LHCN-M2 (cell line): ENCODE measurements at places on chromosomes 7 and 10.

- peak; percentile 51 for DNase-seq
Observed at GRCh38 chr7:105691082-105691679, 109.9 kb upstream of the EFCAB10 start.

DNA sequence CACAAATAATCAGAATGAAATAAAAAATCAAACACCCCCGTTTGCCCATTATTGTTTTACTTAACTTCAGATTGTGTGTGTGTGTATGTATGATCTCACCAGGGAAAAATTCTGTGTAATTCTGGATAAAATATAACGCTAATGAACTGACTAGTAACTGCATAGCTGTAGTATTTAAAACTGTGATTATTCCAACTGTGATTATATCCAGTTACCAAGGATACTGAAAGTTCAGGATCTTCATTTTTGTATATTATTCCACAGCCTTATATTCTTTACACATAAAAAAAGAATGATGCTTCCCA, 2.9 kb downstream of the TWIST1 start:
- DNase-seq = no peak

DNA sequence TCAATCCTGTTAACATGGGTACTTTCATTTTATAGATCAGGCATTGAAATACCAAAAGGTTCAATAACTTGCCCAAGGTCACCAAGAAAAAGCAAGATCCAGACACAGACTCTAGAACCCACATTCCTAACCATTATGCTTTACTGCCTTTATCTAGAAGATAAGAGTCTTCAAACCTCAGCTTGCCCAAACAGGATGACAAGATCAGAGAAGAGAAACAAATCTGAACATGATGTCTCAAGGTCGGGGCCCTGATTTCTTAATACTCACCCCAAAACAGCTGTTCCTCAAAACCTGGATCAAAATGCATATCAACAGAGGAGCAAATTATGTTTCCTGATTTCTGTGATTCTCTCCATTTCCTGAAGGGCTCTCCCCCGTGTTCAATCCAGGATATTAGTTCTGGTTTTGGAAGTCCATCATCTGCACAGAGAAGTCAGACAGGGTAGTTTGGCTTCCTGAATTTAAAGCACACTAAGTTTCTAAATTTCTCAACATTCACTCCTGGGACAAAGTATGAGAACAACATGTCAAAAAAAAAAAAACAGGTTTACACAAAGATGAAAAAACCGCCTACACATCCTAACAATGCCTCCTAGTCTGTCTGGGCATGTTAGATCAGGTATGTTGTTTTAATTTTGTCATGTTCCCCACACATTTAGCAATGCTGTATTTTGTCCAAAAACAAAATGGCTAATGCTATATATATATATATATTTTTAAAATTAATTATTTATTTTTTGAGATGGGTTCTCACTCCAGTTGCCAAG, 16.2 kb downstream of the ZNF786 start:
- peak; percentile 18 for DNase-seq

DNA sequence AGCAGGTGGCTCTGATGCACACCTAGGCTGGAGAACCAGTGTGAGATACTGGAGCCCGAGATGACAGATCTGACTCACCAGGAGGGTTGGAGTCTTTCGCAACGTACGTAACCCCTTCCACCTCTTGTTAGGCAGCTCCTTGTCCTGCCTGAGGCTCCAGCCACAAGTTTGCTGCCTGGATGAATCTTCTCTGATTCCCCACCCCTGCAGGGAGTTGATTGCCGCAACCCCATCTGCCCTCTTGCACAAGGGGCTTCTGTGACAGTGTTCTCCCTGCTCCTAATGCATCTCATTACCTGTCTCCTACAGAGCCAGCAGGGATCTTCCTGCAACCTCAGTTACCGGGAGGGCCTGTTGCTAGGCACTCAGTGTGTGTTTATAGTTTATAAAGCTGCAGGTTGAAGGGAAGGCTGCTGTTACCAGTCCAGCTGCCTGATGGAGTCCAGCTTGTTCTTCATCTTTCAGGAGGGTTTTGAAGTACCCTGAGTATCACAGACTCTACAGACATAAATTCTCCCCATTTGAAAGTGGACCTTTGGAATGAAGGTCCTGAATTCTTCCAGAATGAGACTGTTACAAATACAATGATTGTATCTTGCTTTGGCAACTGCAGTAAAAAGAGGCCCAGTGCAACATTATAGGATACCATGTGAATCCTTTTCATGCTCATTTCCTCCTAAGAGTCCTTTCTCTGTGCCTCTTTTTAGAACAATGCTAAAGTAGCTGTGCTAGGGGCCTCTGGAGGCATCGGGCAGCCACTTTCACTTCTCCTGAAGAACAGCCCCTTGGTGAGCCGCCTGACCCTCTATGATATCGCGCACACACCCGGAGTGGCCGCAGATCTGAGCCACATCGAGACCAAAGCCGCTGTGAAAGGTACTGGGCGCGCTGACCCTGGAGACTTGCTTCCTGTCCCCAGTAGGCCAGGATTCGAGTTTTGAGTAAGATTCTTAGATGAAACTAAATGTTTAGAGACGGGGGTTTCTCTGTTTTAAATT, 6.5 kb downstream of the MDH2 start:
- peak; percentile 51 for DNase-seq

DNA sequence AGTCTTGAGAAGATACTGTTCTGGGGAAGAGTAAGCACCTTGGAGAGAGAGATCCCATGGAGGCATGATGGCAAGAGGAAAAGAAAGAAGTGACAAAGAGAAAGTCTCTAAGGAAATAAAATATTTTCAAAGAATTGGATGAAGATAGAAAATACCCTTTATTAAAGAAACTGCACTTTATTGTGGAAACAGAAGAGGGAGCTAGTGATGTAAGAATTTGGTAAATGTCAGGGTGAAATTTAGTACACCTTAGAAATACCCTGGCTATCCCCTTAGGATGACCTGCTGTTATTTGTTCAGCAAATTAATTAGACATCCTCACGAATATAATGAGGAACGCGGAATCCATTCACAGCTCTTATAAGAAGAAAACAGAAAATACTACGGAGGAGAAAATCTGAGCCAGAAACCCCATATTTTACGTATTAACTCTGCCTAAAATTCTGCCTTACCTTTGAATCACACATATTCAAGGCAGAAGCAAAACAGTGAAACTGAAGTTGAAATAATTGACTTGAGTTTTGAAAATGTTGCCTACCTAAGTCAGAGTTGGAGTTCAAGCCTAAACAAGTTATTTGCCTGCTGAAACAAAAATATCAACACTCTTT, 90.7 kb downstream of the TFPI2 start:
- peak; percentile 43 for DNase-seq

DNA sequence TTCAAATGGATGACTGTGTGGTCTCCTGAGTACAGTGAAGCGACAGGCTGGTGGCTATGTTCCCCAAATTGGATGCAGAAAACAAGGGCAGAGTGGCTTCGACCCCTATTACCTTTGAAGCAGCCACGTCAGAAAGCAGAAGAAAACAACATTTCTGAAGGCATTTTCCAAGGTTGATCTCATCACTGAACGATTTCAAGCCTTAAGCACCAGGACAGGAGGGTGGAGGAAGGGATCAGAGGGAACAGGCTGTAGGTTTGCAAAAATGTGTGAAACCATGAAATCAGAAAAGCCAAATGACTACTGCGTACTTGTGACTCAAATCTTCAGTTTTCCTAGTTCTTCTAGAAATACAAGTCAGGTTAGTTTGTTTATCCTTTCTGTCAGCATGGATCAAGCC, 181.0 kb upstream of the TMEM106B start:
- peak; percentile 6 for DNase-seq

DNA sequence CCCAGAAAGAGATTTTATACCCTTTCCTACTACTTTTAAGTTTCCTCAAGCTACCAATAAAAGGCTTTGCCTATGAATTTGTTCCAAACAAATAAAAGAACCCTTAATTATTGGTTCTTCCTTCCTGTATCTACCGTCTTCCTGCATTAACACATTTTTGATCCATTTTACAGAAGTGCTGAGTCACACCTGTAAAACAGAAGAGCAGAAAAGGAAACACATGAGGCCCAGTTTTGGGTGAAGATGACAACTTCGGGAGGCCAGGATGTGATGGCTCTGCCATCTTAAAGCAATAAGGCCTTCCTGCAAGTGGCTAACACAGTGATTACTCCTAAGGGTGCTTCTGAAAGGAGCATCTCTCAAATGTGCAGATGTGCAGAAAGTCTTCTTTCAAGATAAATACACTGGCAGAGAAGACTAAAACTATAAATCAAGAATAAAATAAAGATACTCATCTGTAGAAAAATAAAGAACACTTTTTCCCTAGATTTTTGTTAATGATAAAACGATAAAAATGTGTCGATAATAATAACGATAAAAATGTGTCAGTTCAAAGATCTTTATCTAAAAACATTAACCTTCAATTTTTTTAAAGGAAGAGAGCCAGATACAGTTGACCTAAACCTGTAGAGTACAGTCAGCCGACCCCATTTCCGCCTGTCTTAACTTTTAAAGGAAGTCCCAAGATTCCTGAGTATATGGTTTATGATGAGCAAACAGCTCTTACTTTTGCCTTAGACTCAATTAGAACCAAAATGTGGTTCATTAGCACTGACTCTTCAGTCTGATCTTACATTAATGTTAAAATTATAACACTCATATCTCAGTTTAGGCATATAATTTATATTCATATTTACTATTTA, 108.6 kb downstream of the UBE2H start:
- no peak for DNase-seq

DNA sequence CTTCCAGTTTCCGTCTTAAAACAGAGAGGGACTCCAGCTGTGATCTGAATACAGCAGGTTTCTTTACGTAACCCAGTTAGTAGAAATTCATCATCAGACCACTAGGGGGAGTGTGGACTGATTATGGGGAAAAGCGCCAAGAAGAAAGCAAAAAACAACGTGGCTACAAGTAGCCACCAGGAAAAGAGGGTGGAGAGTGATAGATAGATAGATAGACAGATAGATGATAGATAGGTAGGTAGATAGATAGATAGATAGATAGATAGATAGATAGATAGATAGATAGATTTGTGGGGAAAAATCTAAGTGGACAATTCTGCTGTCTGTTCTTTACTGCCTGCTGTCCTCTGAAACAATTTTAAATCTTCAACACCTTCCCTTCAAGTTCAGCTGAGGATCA, 12.7 kb upstream of the AKR1B10 start:
- DNase-seq = peak; percentile 87

- DNase-seq = no peak
Observed at GRCh38 chr7:1395211-1396070, 63.8 kb downstream of the MICALL2 start.

GRCh38 chr10:4066581-4067390, 281.8 kb upstream of the KLF6 start:
- no peak for DNase-seq

DNA sequence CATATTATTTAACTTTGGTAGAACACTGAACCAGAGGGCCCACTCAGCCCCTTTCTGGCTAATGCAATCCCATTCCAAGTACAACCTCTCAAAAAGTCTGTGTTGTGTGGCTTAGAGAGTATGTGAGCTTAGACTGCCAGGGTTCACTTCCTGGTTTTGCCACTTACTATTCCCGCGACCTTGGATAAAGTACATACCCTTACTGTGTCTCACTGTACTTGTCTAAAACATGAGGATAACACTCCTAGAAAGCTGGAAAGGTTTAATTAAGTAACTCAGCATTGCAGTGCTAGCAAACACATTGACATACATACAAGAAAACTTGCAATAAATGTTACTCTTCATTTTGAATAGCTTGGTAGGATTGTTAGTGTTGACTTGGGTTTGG, 215.8 kb downstream of the CHCHD3 start:
- DNase-seq = no peak

DNA sequence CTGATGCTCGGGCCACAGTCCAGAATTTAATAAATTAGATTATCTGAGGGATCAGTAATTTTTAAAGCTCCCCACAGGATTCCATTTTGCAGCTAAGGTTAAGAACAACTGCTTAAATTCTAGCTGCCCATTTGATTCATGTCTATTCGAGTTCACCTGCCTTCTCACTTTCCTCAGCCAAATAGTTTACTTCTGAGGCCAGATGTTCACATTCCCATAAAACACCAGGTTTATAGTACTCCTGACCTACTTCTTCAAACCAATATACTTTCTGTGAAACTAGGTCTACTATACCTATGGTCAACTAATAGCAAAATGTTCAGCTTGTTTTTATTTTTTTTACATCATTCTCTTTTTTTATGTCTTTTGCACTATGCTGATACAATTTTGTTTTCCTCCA, 86.3 kb downstream of the GPR158 start:
- no peak for DNase-seq

DNA sequence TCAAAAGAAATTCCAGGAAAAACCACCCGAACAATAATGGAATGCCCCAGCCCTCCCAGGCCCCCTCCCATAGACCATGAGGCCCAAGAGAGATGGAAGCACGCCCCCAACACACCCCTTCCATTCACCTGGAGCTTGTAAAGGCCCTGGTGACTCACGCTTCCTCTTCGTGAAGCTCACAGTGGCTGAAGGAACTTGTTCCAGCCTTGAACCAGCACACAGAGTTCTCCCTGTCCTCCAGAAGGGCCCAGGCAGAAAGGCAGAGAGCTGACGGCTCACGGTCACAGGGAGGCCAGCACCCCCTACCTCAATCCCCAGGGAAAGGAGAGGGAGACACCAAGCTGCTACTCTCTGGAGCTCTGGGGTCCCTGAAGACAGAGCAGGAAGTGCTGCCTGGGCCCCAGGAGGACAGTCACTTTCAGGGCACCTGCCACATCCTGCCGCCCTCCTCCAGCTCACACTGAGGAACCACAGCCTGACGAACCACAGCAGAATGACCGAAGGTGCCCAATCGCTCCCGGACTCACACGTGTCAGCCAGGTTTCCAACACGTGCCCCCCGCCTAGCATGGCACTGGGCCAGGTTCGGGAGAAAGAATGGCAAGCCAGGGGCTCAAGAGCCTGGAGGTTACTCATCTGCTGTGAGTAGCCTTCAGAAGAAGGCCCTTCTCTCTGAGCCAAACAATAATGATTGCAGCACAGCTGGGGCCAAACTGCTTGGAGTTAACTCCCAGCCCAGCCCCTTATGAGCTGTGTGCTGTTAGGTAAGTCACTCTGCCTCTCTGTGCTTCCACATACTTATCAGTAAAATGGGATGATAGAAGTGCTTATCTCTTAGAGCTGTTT, 52.8 kb downstream of the DLG5 start:
- peak; percentile 18 for DNase-seq

DNA sequence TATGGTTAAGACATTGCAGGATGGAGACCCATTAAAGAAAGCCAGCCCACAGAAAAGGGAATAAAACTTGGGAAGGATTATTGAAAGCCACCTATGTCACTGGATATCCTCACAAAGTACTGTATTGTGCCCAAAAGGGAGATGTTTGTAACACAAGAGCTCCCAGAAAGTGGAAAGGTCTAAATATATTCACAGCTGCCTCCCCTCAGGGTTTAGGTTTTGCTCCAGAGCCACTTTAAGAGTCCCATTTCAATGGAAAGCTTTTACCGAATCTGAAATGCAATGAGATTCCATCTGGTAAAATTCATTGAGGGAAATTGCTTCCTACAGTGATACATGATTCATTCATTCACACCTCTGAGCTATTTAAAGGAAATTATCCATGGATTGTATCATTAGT, 176.4 kb downstream of the XPNPEP1 start:
- no peak for DNase-seq
